Stimulated activated CD4-positive, alpha-beta T cell treated with anti-CD3 and anti-CD28 coated beads, Interleukin-1b, Interleukin-23, amount 100 ng/mL, for 1 hour (primary cell): ENCODE measurements at places on chromosomes 5 and 9.

- no peak for DNase-seq
Observed at GRCh38 chr5:34001241-34001841, 6.5 kb downstream of the AMACR start.

DNA sequence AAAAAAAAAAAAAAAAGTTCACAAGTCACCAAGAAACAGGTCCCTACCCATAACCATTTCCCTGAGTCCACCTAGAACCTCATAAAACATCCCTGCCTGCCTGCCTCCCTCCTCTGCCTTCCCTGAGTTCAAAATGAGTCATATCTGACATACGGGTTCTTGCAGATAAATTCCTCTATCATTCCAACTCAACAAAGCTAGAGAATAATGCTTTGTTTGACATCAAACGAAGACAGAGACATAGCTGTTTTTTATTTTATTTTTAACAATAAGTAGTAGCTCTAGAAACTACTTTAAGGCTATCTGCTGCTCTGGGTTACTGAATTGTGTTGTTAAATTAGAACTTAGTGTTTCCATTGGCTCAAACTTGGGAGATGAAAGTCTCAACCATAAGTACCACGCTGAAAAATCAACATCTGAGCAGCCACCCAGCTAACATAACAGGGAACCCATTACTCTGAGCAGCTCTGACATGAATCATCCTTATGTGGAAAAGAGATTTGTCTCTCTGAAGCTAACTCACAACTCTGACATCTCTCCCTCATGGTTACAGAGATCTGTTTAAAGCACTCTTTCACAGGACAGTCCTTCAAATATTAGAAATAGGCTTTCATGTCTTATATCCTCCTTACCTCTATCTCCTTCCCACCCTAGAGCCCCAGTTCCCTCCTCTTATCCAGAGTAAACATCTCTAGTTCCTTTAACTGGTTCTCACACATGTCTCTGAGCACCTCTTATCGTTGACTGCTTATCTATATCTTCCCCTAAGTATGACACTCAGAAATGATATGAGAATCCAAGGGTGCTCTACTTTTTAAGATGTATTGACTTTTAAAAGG, 12.1 kb downstream of the TMEM245 start:
- no peak for DNase-seq

DNA sequence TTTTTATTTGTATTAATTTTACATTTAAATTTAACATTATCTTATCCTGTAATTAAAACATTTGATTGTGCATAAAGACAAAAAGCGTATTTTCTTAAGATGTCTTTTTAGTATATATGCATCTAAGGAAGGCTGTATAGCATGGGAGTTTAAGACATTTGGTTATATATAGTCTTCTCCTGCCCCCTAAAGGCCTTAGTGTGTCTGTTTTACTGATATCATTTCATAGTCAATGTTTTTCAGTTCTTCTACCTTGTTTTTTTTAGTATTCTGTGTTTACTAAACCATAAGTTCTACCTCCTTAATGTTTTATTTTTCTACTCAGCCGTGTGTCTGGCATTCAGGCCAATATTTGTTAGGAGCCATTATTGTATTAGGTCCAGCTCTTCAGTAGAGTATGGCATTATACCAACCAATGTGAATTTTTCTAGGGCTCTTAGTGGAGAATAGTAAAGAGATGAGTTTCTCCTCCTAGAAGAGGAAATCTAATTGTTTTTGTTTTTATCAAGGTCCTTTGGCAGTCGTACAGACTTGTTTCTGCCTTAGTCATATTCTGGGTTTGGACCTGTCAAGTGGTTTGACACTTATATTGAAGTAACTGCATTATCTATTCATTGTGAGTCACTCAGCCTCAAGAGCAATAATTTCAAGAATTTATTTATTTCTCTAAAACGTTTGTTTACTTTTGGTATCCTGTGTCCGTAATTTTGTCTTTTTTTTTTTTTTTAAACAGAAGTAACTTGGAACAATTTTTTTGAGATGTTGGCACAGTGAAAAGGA, 74.8 kb downstream of the SLF1 start:
- DNase-seq = no peak

- no peak for DNase-seq
Observed at GRCh38 chr5:133250527-133250926, 198.7 kb downstream of the HSPA4 start.

DNA sequence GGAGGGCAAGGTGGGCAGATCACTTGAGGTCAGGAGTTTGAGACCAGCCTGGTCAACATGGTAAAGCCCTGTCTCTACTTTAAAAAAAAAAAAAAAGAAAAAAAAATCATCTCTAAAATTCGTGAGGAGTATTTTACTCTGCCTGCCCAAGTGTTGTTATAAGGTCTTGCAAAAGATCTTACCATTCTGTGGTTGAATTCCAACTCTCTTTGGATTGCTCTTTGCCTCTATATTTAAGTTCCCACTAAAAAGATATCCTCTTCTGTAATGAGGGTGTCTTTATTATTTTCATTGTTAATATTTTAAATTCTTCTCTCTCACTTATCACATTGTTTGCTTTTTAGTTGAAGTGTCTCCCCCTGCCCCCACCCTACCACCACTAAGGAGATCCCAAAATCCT, 33.4 kb downstream of the CREBRF start:
- no peak for DNase-seq

DNA sequence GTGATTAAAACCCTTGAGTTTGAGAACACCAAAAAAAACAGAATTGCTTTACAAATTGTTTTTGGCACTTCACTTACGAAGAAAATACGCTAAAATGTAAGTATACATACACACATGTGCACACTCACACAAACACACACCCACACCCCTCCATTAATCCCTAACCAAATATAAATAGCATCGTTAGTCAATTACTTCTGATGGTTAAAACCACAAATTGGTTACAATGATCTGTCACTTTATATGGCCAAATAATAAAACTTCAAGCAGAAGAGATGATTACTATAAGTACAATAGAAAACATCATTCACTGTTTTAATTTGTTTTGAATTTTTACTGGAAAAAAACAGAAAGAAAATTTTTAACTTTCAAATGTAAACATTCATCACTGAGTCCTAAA, 103.5 kb downstream of the NFIB start:
- DNase-seq = no peak

DNA sequence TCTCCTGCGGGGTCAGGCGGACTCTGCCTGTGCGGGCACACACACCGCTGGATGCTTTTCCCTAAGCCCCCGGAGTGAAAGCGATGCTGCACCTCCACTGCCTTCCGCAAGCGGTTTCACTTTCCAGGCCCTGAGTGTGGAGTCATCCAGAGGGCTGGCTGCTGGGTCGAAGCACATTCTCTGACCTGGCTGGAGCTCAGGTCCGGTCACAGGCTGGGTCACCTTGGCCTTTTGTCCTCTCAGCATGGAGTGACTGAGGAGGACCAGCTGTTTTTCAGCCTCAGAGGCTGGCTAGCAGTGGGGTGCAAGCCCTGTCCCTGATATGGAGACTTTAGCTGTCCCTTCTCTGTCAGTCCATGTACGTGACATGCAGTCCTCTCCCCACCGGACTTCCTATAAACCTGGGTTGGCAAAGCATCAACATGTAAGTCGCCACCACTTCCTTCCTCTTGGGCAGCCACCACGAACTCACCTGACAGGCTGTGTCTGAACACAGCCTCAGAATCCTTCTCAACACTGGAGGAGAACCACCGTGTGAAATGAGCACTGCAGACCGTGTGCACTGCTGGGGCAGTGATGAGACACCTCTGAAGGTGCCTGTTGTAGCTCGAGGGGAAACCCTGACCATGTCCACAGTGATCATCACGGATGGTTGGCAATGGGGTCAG, 51.3 kb downstream of the GADD45G start:
- DNase-seq = no peak

- DNase-seq = peak; percentile 28
Observed at GRCh38 chr9:36407122-36407723, 7.2 kb upstream of the RNF38 start.

DNA sequence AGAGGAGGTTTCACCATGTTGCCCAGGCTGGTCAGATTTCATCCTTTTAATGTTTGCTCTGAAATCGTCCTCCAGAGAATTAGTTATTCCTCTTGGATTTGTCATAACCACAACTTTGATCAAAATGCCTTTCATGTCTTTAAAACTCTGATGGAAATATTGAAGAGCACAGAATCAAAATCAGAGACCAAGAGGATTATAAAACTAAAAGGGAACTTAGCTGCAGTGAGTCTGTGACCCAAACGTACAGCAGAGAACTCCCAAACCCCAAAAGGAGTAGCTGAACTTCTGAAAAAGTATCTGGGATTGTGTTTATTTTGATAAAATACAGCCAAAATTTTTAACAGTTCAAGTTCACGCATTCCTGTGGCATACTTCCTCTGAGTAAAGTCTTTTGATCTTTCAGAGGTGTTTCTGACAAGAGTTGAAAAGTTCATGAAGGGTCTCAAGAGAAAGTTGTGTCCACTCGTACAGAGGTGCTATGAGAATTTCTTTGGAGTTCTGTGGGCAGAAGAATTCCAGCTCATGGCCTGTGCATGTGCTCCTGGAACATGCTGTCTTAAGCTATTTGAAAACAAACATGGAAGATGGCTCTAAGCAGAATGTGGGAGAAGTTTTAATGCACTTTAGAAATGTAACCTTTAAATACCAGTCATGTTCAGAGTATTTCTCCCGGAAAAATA, 124.0 kb downstream of the ESM1 start:
- DNase-seq = no peak

GRCh38 chr9:36941441-36941840, 92.6 kb downstream of the PAX5 start:
- no peak for DNase-seq

DNA sequence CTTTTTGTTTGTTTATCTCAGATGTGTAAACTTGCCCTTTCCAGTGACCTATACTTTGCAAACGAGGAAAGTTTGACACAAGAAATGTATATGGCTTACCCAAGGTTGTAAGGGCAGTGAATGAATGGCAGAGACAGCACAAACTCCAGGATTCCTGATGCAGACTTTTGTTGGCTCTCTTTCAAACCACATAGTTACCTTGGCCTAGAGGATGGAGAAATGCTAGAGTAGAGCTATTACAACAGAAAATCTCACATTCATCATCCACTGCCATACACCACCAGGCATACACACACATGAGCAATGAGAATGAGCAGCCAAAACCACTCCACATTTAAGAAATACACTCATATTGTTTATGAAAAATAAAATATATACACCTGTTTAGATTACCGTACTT, 387.0 kb downstream of the TLR4 start:
- DNase-seq = no peak

DNA sequence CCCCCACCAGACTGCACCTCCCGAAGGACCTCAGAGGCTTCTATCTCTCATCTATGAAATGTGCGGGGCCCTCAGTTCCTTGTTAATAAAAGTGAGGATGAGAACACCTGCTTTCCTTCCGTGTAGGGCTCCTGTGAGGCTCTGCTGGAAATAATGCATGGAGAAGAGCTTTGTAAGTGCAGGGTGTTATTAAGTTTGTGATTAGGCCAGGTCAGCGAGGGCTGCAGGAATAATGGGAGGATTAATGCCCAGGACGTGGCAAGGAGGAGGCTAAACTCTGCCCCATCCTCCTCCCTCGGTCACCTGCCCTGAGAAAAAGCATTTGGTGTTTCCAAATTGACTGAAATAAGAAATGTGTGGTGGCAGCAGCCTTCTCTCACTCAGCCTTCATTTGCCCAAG, 83.5 kb upstream of the HSPA9 start:
- no peak for DNase-seq

GRCh38 chr5:172074896-172075295, 68.5 kb upstream of the FBXW11 start:
- DNase-seq = no peak
